Stomach (tissue), 19 donors: ENCODE measurements at places on chromosomes 1 and 21. TPM values are rescaled to one million over a fixed set of nuclear protein-coding genes. Genes with fewer than 3 reads are reported as not detected.

DNA sequence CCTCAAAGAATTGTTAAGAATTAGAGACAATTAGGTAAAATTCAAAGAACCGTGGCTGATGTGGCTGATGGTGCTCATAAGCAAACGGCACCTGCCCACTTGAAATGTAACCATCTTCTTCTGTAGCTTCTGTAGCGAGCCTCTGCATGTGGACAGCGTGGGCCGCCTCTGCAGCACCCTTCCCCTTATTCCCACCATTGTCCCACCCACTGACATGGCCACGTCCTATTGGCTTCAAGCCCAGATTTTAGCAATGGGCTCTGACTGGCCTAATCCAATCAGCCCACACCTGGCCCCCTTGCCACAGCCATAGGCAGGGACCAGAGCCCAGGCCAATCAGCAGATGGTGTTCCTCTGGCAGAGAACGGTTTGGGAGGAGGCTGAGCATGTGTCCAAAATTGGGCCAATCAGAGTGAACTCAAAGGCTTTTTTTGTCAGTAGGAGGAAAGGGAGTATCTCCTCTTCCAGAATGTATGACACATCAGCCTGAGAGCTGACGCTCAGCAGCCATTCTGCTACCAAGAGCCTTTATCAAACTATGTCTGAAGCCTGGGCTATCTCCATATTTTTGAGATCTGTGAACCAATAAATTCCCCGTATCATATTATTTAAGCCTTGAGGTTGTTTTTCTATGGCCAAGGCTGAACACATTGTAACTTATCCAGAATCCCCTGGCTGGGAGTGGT lies 518.5 kb downstream of the SMYD3 start:
- H3K36me3 ChIP-seq = no peaks in the 10 kb centered on the region
- no peak for DNase-seq
- no peak overlapping the region for H3K27ac ChIP-seq
- no peak overlapping the region for H3K4me3 ChIP-seq
- no peaks in the 10 kb centered on the region for H3K27me3 ChIP-seq

DNA sequence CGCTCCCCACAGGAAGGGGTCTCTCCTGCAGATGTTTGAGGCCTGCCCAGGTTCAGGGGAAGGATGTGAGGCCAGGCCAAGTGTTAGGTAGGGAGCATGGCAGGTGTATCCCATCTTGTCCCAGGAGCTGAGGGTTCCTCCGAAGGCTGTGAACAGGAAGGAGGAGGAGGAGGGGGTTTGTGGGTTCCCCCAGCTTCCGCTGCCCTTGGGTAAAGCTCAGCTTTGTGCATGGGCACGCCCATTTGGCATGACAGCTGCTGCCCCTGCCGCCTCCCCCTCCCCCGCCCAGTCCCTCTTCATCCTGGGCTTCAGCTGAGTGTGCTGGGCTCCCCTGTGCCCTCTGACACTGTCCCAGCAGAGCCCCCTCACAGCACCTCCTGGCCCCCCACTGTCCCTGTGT lies 25.5 kb downstream of the TNFRSF8 start:
- no peaks in the 10 kb centered on the region for H3K27me3 ChIP-seq
- H3K27ac ChIP-seq = no peak overlapping the region
- H3K36me3 ChIP-seq = no peaks in the 10 kb centered on the region
- H3K4me3 ChIP-seq = no peak overlapping the region

DNA sequence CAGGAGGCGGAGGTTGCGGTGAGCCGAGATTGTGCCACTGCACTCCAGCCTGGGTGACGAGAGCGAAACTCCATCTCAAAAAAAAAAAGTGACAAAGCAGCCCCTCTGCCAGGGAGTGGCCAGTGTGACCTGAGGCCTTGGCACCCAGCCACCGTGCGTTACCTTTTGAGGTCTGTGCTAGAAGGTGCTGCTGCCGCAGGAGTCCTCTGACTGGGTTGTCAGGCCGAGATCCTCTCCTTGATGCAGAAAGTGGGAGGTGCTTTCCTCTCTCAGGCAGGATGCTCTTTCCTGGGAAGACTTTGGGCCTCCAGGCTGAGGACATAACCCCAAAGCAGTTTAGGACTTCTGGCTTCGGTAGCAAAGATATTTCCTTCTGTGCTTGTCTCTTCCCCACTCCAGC lies 280.5 kb upstream of the VAMP3 start:
- DNase-seq = no peak
- H3K4me3 ChIP-seq = no peak overlapping the region
- peaks cover 5% of the 10 kb centered on the region for H3K27me3 ChIP-seq
- H3K27ac ChIP-seq = no peak overlapping the region

Gene KIAA1614
- total RNA-seq = not detected

- no peaks in the 10 kb centered on the region for H3K4me1 ChIP-seq
- H3K4me3 ChIP-seq = no peak overlapping the region
- no peak overlapping the region for H3K27ac ChIP-seq
- DNase-seq = no peak
- no peaks in the 10 kb centered on the region for H3K27me3 ChIP-seq
These were observed 112.2 kb downstream of the NR5A2 start for GRCh38 chr1:200139661-200140250.

GRCh38 chr1:111219557-111220286 lies 7.8 kb upstream of the CHI3L2 start:
- peaks cover 18% of the 10 kb centered on the region for H3K4me1 ChIP-seq
- no peak for DNase-seq
- no peak overlapping the region for H3K4me3 ChIP-seq
- H3K27ac ChIP-seq = no peak overlapping the region
- no peaks in the 10 kb centered on the region for H3K36me3 ChIP-seq
- no peaks in the 10 kb centered on the region for H3K27me3 ChIP-seq

- peaks cover 40% of the 10 kb centered on the region for H3K36me3 ChIP-seq
- no peak overlapping the region for H3K4me3 ChIP-seq
- peak; percentile 60 for DNase-seq
- H3K4me1 ChIP-seq = peaks cover 26% of the 10 kb centered on the region
- H3K27me3 ChIP-seq = no peaks in the 10 kb centered on the region
These were observed 700 bp upstream of the CCDC28B start for GRCh38 chr1:32199717-32200072.

DNA sequence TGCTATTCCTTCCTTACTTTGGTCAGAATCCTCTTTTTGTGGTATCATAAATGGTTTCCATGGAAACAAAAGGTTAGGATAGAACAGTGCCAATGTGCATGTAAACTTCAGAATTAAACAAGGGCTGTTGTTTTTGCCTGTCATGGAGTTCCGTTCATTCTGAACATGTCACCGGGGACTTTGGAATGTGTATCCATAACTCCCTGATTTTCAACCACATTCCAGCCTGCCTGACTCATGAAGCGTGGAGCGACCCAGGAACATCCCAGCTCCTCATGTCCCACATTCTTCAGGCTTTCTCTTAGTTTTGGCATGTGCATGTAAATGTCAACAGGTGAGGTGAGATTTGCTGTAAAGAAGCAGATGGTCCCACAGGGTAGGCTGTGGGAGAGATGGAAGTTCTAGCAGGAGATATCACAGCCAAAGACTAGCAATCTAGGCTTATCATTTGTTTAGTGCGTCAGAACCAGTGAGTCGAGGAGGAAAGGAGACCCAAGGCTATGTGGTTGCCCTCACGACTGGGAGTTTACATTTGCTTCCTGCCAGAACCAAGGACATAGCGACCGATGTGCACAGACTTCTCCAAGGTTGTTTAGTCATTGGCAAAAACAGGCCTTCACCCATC lies 23.0 kb upstream of the DNAJC11 start:
- H3K27ac ChIP-seq = no peak overlapping the region
- peaks cover 11% of the 10 kb centered on the region for H3K4me1 ChIP-seq
- no peaks in the 10 kb centered on the region for H3K27me3 ChIP-seq
- no peak for DNase-seq

DNA sequence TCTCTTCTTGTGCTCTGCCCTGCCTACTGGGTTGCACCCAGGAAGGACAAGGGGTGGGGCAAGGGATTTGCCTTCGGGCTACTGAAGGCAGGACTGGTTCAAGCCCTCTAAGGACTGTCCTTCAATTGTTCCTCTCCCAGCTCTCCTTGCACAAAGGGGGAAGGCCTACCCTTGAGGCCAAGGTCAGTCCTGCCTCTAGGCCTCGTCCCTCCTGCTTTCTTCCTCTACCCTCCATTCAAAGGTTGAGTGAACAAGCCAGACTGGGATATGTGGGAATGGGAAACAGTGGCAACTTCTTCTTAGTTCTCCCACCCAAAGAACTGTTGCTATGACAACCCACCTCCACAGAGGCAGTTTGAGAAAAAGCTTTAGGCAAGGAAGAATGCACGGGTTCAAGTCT lies 2.7 kb downstream of the LURAP1 start:
- DNase-seq = no peak
- H3K4me3 ChIP-seq = no peak overlapping the region
- H3K4me1 ChIP-seq = peaks cover 41% of the 10 kb centered on the region
- H3K36me3 ChIP-seq = no peaks in the 10 kb centered on the region
- peak overlapping the region; percentile 82 for H3K27ac ChIP-seq

GRCh38 chr1:221841251-221841982 lies 99.5 kb upstream of the DUSP10 start:
- no peak overlapping the region for H3K27ac ChIP-seq
- no peak for DNase-seq
- no peak overlapping the region for H3K4me3 ChIP-seq

DNA sequence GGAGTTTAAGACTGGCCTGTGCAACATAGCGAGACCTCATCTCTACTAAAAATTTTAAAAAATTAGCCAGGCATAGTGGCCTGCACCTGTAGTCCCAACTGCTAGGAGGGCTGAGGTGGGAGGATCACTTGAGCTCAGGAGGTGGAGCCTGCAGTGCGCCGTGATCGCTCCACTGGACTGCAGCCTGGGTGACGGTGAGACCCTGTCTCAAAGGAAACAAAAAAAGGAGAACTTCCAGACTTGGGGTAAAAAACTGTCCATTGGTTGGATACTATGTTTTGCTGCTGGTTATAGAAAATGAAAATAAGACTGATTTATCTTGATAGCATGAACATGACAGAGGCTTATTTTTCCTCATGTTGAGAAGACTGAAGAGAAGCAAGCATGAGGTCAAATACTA lies 79.4 kb downstream of the WDR4 start:
- no peaks in the 10 kb centered on the region for H3K4me1 ChIP-seq
- H3K4me3 ChIP-seq = no peak overlapping the region
- no peaks in the 10 kb centered on the region for H3K36me3 ChIP-seq

GRCh38 chr1:71919811-71920509 lies 362.4 kb downstream of the NEGR1 start:
- no peak overlapping the region for H3K27ac ChIP-seq
- no peak for DNase-seq
- no peaks in the 10 kb centered on the region for H3K27me3 ChIP-seq
- H3K36me3 ChIP-seq = no peaks in the 10 kb centered on the region
- H3K4me1 ChIP-seq = no peaks in the 10 kb centered on the region
- no peak overlapping the region for H3K4me3 ChIP-seq

Gene HORMAD1
- not detected for total RNA-seq

DNA sequence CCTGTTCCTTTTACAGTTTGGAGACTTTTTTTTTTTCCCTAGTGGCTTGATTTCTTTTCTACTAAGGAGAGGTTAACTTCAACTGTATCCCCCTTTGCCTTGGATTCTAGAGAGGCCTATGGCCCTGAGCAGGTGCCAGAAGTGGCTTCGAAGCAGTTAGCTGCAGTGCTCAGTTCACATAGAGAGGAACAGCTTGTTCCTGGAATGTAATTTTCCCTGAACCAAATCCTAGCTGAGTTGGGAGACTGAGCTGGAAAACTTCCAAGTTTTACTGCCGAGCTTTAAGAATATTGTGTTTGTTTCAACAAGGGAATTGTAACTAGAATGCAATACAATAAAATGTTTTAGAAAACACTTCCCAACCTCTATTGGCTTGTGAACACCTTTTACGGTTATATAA lies 17.5 kb downstream of the RD3 start:
- no peaks in the 10 kb centered on the region for H3K27me3 ChIP-seq
- H3K4me1 ChIP-seq = peaks cover 24% of the 10 kb centered on the region
- DNase-seq = peak; percentile 38

Gene NTRK1
- 0.92 TPM for total RNA-seq

DNA sequence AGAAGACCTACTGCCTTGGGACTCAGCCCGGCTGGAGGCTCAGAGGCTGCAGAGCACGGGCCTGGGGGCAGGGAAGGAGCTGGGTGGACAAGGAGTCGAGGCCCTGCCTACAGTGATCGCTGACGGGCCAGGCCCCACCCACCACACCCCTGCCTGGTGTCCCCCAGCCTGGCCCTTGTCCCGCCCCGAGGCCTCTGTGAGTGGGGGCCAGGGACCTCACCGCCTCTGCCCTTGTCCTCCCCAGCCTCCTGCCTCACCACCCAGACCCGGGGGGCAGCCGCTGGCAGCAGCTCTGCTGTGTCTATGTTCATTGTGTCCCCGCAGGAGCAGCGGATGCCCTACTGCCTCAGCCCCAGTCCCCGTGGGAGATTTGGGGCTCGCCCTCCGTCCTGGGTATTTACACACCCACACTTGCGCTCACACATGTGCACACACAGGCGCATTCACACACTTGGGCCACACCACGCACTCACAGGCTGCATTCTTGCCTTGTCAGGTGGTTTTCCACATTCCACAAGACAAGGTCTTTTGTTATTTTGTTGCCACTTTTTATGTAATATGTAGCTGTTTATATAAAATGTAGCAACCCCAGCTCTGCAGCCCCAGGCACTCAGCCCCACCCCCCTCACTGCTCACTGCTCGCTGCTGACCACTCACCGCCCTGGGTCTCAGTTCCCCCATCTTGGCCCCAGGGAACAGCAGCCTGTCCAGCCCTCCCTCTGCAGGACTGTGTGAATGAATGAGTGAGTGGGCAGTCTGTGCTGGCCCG lies 7.3 kb downstream of the PFKL start:
- no peak overlapping the region for H3K27ac ChIP-seq
- H3K4me3 ChIP-seq = no peak overlapping the region
- peaks cover 54% of the 10 kb centered on the region for H3K36me3 ChIP-seq
- peaks cover 51% of the 10 kb centered on the region for H3K4me1 ChIP-seq
- H3K27me3 ChIP-seq = no peaks in the 10 kb centered on the region
- peak; percentile 55 for DNase-seq

- no peak overlapping the region for H3K4me3 ChIP-seq
- no peaks in the 10 kb centered on the region for H3K27me3 ChIP-seq
- peak overlapping the region; percentile 89 for H3K27ac ChIP-seq
- DNase-seq = no peak
These were observed 1.2 kb downstream of the TPRG1L start for GRCh38 chr1:3626025-3626424.

GRCh38 chr1:4060850-4061249 lies 160.8 kb upstream of the C1orf174 start:
- no peak for DNase-seq
- no peaks in the 10 kb centered on the region for H3K36me3 ChIP-seq
- no peak overlapping the region for H3K27ac ChIP-seq
- H3K4me3 ChIP-seq = no peak overlapping the region
- no peaks in the 10 kb centered on the region for H3K27me3 ChIP-seq
- H3K4me1 ChIP-seq = no peaks in the 10 kb centered on the region

GRCh38 chr1:89527256-89527655 lies 2.6 kb downstream of the LRRC8B start:
- H3K4me3 ChIP-seq = no peak overlapping the region
- peaks cover 42% of the 10 kb centered on the region for H3K4me1 ChIP-seq
- DNase-seq = no peak
- H3K36me3 ChIP-seq = no peaks in the 10 kb centered on the region

Gene KRTAP19-2
- not detected for total RNA-seq

Gene LEPROT
- 9.3 TPM for total RNA-seq

- H3K27me3 ChIP-seq = no peaks in the 10 kb centered on the region
- no peak for DNase-seq
- no peak overlapping the region for H3K27ac ChIP-seq
- no peaks in the 10 kb centered on the region for H3K36me3 ChIP-seq
- no peak overlapping the region for H3K4me3 ChIP-seq
- peaks cover 3% of the 10 kb centered on the region for H3K4me1 ChIP-seq
These were observed 60.5 kb downstream of the MAP3K7CL start for GRCh38 chr21:29190923-29191331.
